Renal pelvis (tissue), 12 donors: ENCODE measurements at places on chromosomes 3 and 15.

DNA sequence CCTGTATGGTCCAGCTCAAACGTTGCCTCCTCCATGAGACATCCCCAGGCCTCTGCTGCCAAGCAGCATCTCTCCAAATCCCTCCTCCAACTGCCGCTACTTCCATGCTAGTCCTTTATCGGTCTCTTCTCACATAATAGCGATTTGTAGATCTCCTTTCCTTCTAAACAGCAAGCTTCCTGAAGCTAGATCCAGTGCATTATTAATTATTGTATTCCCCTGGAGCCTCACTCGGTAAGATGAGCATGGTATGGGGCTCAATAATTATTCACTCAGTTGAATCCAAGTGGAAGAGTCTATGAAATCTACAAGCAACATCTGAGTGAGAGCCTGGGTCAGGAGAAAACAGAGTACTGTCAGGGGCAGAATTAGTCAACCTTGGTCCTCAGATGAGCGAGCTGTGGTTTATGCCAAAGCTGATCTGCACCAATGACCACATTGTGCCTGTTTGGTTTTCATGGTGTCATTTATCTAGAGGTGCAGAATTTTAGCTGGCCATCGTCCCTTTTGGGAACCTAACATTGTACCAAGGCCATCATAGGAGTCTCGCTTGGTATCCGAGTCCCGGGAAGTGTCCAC is 93.8 kb upstream of the UBE2E1 start:
- no peak for DNase-seq

GRCh38 chr3:156705761-156706616 is 31.6 kb downstream of the TIPARP start:
- no peak for DNase-seq

DNA sequence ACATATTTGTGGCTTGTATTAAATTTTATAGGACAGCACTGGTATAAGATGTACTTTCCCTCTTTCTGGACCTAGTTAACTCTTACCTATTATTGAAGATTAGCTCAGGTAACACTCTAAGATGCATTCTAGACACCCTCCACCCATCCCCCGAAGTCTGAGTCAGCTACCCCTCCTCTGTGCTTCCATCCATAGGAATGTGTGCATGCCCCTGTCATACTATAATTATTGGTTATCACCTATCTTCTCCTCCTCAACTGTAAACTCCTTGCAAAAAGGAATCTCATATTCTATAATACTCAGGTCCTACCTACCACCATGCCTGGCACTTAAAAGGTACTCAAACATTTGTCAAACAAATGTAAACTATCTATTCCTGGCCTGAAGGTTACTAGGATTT is 3.0 kb downstream of the PEAK1 start:
- no peak for DNase-seq

- no peak for DNase-seq
Measured at GRCh38 chr3:128667641-128668040, 17.0 kb upstream of the RPN1 start.

DNA sequence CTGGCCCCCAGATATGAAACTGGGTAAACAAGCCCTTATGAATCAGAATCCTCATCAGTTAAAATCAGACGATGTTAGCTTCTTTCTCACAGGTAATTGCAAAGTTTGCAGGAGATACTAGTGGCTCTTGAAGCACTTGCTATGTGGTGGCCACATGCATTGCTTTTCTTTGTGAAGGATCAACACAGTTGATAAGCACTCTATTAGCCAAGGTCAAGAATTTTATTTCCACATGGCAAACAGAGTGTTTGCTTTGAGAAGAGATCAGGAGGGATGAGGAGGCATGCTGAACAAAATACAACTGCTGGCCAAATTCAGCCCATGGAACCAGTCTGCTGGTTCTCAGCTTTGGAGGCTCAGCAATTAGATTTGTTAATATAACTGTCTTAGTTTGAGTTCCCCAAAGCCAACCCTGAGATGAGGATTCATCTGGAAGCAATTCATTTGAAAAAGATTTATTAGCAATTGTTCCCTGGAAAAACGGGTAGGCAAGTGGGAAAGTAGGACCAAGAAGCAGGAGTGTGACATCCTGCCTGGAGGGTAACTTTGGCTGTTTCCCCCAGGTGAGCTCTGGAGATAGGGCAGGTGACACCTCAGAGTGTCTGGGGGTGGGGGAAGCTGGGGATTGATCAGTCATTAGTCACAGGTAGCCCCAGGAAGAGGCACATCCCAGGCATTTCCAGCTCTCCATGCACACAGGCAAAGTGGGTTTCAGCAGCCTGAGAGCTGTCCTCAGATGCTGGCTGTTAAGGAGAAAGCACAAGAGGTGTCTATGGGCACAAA is 180.3 kb downstream of the ABHD5 start:
- DNase-seq, result no peak

GRCh38 chr3:129003578-129004112 is 2.5 kb downstream of the EFCC1 start:
- no peak for DNase-seq

- DNase-seq, result no peak
Measured at GRCh38 chr3:112813016-112813415, 33.6 kb downstream of the CD200R1L start.

- no peak for DNase-seq
Measured at GRCh38 chr3:45607790-45608189, 13.2 kb downstream of the LIMD1 start.

GRCh38 chr3:155202626-155203025 is 90.9 kb downstream of the STRIT1 start:
- no peak for DNase-seq

DNA sequence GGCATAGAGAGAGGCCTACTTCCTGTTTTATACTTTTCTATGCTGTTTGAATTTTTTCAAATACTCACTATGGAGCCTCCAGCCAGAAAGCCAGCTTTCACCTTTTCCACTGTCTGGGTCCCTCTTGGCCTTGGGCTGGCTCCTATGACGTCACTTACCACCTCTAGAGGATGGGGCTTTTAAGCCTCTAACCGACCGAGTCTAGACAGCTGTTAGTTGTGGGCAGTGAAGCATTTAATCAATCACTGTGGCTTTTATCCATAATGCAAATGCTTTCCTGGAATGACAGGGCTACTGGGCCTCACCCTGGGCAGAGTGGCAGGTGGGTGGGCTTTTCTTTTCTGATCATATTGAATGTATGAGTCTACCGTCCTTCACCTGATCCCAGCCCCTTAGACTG is 61.9 kb downstream of the LRRK1 start:
- DNase-seq, result no peak

- no peak for DNase-seq
Measured at GRCh38 chr3:40996382-40996781, 202.9 kb upstream of the CTNNB1 start.

DNA sequence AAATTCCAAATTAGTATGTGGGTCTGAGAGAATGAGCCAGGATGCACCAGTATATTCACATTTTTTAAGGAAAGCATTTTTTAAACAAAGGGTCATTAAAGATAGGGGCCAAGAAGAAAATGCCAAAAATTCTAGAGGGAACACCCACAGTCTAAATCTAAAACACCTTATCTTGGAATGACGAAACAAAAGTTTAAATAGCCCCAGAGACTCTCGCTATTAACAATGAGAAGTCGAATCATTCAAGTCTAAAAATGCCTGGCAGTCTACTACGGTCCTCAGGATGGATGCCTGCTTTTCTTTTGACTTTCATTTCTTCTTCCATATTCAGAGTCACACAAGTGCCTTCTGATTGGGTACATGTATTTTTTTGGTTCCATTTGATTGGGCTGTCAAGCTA is 66.3 kb downstream of the SSUH2 start:
- DNase-seq, result no peak

DNA sequence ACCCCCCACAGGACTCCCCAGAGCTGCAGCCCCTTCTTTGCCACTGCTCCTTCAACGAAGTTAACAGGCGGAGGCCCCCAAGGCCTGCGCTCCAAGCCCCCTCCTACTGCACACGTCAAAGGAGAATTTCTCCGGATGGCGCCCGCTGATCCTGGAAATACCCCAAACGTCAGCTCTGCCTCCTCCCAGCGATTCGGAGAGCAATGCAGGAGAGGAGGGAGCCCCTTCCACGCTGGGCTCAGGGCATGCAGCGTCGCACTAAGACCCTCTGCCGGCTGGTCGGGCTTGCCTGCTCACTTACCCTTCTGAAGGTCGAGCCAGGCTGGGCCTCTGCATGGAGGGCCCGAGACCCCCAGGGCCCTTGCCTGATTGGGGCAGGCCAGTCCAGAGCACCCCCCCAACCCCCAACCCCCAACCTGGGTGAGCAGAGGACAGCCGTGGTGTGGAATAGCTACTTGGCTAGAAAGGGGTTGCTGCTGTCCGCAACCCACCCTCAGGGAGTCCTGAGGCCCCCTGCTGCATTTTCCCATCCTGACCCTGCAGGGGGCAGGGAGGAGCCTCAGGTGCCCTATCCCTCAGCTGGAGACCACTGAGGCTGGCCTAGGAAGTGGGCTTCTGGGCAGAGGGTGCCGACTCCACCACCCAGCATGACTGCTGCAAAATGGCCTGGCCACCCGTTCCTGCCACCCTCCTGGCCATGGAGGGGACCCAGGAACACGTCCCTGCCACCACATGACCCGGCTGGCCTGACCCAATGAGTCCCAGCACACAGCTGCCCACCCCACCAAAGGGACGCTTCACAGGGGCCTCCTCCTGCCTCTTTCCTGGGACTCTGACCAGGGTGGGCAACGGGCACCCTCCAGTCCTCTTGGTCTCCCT is 976 bp downstream of the ATP2B2 start:
- no peak for DNase-seq

DNA sequence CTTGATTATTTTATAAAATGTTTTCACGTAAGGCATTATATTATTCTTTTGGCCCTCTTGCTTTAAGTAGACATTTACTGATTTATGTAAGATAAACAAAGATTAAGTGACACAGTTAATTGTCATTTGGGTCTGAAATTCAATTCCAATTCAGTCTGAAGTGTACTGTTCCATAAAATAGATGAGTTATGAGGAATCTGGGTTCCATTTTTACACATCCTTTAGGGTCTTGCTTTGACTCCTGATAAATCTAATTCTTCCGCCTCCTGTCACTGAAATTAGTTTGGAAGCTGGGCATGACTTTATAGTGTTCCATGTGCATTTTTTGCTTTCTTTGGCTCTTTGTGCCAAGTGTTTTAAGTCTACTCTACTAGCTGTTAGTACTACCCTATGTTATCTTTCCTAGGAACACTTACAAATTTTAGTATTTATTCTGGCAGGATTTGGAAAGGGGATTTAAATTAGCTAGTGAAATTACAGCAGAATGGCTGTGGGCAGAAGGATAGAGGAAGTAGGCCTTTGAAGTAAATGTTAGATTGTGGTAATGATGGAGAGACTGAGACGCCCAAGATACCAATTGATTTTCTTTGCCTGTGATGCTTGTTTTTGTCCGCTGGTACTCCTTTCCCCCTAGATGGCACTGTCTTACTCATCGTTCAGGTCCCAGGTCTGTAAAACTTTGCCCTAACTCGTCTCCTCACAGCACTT is 14.3 kb downstream of the ARL8B start:
- no peak for DNase-seq

DNA sequence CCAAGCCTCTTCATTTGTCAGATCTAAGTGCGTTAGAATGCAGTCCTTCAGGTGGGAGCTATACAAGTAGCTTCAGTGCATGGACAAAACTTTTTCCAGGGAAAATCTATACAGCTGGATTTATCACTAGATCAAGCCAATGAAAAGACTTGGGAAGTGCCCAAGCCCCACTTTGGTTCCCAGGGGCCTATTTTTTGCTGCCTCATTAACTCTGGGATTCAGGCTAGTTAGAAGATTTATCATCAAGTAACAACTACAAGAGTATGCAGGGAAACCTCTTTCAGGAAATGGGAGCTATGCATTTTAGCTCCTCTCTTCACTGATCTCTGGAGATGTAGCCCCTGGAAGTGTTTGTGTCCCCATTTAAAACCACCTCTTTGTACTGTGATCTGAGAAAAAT is 908.8 kb downstream of the SQOR start:
- DNase-seq, result peak; percentile 39

GRCh38 chr3:85604641-85605040 is 645.9 kb downstream of the CADM2 start:
- no peak for DNase-seq

GRCh38 chr3:162213956-162214355 is 717.3 kb downstream of the OTOL1 start:
- no peak for DNase-seq

DNA sequence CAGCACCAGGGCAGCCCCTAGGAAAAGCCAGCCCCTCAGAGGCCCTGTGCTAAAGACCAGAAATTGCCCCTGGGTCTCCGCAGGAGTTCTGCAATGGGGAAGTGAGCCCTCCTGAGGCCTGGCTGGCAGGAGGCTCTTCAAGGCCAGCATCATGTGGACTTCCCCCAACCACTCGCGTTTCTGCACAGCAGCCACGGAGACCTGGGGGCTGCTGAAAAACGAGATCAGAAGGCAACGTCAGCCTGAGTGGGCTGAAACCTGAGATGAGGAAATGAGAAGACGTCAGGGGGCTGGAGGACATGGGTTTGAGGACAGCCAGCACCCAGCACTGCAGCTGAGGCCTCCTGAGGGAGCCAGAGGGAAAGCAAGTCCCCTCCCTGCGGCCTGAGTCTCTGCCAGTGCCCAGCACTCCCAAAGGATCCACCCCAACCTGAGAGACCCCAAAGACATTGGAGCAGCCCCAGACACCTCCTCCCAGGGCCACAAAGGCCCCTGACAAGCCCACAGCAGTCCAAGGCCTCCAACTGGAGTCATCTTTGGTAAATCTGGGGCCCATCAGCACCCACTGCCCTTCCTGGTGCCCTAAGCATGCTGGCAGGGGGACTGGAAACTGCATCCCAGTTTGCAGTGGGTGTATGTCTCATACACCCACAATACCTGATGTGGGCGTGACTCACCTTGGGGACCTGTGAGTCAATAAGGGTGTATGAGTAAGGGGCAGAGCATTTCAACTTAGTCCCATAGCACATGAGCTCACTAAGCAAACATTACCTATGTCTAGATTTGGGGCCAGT is 29.2 kb upstream of the CYP11A1 start:
- DNase-seq, result no peak
